Brain (organoid and tissue), 16 donors: ENCODE measurements at places on chromosomes 6 and 20. TPM values are rescaled to one million over a fixed set of nuclear protein-coding genes. Genes with fewer than 3 reads are reported as not detected.

TREM2 gene
- polyA plus RNA-seq = 13.7 TPM

PLTP gene
- 65.5 TPM for polyA plus RNA-seq

POM121L2 gene
- polyA plus RNA-seq = not detected

SASH1 gene
- 11.3 TPM for polyA plus RNA-seq
